ENCODE measurements at places on chromosomes 16 and 17. TPM values are rescaled to one million over a fixed set of nuclear protein-coding genes. Genes with fewer than 3 reads are reported as not detected.
A peak's percentile ranks its signal among the peaks of the same experiment; 100 is the strongest.

Gene GP1BA
- not detected for total RNA-seq

DNA sequence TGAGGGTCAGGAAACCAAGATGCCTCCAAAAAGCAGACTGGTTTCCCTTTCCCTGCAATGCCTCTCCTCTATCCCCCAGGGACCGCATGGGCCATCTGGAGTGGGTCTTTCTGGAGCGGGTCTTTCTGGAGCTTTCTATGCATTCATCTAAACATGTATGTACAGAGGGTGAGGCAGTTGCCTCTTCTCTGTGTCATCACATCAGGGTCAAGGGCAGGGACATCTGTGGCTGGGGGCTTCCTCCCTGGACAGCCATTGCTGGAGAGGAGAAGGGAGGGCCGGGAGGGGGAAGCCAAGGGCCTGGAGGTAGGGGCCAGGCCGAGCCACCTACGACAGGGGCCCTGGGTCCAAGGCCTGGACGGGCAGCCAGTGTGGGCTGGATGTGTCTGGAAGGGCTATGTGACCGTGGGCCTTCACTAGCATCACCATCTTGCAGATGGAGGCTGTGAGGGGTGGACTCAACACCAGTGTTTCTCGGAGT, 840 bp downstream of the ADCY7 start:
- DNase-seq = no peak

- peak; percentile 98 for DNase-seq
Measured at GRCh38 chr16:27242868-27243590, 25.5 kb downstream of the NSMCE1 start.

Gene NOG
- total RNA-seq = 7.0 TPM

Gene MEIOB
- 71.1 TPM for total RNA-seq

DNA sequence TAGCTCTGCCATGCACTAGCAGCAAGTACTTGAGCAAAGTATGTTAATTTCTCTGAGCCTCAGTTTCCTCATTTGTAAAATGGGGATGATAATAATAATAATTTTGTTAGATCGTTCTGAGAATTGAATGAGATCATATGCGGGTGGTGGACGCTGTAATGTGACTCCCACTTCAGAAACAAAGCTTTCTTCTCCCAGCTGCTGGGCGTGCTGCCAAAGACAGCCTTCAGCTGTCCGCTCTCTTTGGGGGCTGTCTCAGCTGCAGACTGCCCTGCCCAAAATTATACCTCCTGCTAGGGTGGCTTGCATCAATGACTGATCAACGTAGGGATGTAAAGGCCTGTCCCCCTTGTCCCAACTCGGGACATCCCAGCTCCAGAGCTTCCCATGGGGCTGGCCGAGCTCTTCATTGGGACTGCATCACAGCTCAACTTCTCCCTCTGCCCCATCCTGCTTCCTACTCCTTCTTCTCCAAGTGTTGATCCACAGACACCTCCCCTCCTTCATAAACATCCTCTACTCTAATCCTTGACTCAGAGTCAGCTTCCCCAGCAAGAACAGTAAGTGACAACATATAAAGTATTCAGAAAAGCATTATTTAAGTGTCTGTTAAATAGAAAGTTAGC, 30.7 kb upstream of the CDH5 start:
- no peak for DNase-seq

DNA sequence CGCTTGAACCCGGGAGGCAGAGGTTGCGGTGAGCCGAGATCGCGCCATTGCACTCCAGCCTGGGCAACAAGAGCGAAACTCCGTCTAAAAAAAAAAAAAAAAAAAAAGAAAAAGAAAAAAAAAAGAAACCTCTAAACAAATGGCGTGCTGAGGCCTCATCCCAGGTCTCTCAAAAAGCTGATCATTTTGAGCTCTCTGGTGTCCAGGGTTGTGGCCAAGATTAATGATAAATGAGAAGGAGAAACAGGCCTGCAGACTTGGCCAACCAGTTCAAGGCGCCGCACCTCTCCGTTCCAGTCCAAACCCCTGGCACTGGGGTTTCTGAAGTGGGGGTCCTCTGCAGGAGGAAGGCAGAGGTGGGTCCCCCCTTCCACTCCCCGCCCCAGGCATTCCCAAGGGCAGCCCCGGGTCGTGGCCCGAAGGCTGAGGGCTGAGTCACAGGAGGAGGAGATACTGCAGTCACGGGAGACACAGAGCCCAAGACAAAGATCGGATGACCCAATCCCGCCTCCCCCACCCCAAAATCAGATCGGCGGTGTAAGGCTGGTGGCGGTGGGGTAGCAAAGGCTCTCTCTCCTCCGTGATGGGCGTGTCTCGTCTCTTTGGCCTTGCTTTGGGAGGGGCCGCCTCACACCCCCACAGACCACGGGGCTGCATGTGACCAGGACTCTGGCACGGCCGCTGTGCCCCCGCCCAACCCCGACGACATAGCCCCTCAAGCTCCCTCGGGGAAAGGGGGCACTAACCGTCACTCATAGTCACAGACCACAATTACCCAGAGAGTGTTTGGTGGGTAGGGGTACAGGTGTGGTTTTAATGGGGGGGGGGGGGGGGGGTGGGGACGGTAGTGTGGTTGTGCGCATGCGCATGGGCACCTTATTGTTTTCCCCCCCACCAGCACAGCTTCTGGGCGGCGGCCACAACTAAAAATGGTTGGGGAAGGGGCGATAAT, 1.1 kb downstream of the VAT1 start:
- DNase-seq = peak; percentile 95

Gene PLA2G15
- total RNA-seq = 10.4 TPM

Gene HAS3
- 65.0 TPM for total RNA-seq

Gene RGS11
- total RNA-seq = not detected

GRCh38 chr16:65763640-65764305, 602.7 kb upstream of the CDH5 start:
- DNase-seq = no peak

Measured in MG63 (cell line).